Fibroblast of the aortic adventitia (primary cell): ENCODE measurements at places on chromosomes 5 and 9.

DNA sequence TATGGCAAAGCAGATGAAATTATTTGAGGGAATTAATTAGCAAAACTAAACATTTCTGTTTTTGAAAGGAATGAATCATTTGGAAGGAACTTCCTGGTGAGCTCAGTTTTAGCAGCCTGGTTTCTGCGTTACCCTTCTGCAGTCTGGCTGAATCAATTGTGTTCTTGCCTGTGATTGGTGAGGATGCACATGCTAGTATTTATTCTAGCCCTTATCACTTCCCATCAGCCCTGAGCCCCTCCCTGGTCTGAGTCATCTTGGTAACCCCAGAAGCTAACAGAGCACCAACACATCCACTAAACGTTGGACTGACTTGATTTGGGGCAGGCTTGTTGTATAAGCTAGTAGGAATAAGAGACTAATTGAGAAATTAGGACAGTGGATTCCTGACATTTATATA is 6.6 kb downstream of the TJP2 start:
- DNase-seq: peak; percentile 97

- no peak for DNase-seq
These were observed 268.0 kb upstream of the KIF2A start for GRCh38 chr5:62038024-62038423.

- DNase-seq: no peak
These were observed 69.8 kb upstream of the ICE1 start for GRCh38 chr5:5352675-5353074.

GRCh38 chr5:120778491-120779484 is 314.7 kb downstream of the PRR16 start:
- DNase-seq: peak; percentile 66

GRCh38 chr9:7980691-7981289 is 181.2 kb upstream of the DMAC1 start:
- no peak for DNase-seq
